ENCODE measurements at places on chromosomes 2 and 18.

DNA sequence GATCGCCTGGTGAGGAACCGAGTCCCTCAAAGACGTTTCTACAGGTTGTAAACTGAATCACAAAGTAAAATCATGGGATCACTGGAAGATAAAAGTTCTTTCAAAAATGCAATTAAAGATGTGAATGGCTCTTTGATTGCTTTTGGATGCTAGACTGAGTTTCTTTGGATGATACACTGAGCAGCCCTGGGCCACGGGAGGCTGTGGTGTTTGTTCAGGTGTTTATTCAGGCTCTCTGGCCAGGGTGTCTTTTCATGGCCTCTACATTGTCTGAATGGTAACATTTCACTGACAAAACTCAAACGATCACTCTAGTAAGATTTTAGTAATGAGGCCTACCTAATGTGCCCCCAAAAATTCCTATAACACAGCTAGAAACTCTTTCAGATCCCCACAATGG, 48.4 kb upstream of the SPATS2L start:
- no peak for DNase-seq

GRCh38 chr2:19764998-19765397, 136.8 kb downstream of the TTC32 start:
- DNase-seq = no peak

DNA sequence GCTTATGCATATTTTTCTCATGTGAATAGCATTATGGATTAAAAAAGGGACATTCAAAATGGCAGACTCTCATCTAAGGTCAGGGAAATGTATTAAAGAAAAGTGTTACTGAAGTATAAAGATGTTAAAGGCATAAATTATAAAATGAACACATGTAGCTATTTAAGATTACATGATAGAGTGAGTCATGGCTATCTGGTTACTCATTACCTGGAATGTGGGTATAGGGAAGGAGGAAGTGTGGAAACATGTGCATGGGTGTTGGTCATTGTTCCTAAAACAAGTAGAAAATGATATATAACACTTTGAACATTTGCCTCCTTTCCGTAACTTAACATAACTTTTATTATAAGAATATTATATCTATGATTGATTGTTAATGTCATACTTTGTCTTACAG, 66.4 kb downstream of the MYO1B start:
- no peak for DNase-seq

DNA sequence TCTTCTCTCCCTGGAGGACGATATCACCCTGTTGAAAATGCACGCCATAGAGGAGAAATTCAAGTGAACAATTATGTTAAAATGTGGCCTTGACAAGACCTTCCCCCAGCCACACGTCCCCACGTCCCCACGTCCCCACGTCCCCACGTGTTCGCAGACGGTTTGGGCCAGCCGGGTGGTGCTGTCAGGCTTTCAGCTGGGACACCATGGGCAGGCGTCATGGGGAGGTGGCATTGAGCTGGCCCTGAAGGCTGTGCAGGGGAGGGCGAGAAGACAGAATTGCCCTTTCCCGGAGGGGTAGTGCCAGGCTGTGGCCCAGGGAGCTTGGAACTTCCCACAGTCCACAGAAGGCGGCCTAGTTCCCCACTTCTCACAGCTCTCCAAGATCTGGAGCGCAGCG, 240.7 kb upstream of the RAB6C start:
- DNase-seq = no peak

DNA sequence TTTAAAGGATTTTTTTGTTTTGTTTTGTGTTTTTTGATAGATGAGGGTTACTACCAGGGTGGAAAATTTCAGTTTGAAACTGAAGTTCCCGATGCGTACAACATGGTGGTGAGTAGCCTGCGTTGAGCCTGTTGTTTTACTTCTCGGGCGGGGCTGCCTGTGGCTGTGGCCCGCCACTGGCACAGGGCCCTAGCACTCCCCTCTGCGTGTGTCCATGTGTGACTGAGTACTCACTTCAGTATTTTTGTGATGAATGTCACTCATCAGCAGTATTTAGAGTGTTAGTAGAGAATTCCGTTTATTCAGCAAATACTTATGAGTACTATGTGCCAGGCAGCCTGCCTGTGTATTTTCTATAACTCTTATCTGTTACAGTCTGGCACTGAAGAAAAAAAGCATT, 44.3 kb upstream of the SCLY start:
- DNase-seq = no peak

DNA sequence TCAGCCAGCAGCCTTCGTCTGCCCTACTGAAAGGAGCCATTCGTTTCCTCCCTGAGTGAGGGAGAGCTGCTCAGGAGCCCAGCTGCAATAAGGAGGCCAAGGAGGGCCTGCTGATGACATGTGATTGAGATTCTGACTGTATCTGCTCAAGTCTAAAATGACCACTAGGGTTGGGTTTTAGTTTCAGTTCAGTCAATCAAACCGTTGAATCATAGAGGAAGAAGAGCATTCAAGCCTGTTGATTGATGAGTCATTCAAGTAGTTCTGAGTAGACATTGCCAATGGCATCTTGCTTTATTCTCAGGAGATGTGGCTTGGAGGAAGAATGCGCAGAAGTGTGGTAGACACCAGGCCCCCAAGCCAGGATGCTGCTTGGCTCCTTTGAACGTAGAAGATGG, 19.9 kb upstream of the BCL2L11 start:
- DNase-seq = peak; percentile 12

All from Kasumi-1 (cell line).